AG09309 (cell line): ENCODE measurements at places on chromosomes 4 and X.

- no peak for DNase-seq
Observed at GRCh38 chrX:105872941-105873340, 50.6 kb downstream of the NRK start.

DNA sequence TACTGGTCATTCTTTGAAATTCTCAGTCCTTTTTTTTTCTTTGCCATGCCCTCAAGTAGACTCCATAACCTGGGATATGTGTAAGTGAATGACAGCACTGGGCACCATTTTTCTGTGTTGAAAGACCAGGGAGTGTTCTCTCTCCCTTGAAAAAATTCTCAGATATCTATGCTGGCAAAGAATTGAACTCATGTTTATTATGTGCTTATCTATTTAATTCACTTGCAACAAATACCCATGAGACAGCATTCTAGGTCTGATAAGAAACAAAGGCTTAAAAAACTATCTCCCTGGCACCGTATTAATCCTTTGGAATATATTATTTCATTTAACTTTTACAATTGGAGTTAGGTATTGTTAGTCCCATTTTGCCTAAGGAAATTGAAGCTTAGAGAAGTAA is 36.7 kb downstream of the LARP7 start:
- no peak for DNase-seq

DNA sequence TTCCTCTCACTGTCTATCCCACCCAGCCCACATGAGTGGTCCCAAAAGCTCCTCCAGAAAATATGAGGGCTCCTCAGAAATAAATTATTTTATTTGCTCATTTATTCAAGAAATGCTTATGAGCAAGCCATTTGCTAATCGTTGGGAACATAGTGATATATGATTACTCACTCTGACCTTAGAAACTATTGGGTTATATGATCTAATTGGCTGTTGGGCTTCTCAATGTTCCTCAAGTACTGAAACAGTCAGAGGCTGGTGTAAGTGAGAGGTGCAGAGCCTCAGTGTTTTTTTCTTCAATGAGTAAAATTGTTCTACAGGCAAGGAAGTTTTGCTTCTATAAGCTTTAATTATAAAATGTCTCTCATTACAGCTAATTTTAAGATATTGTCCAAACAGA is 893.8 kb upstream of the INTU start:
- DNase-seq = no peak

DNA sequence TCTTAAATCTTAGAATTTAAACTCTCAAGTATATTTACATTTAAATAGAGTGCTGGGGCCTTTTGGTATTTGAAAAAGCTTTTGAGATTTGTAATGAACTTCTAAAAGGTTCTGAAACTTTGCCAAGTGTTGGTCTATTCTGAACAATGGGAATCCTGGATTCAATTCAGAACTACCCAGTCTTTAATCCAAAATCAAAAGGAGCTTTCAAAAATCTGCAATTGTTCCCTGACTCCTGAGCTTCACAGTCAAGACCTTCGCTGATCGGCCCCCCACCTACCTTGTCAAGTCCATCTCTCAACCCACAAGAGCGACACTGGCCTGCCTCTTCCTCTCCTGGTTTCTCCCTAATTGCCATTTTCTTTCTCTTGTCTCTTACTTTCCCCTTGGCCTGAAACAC is 666.1 kb upstream of the BOD1L1 start:
- DNase-seq = no peak

DNA sequence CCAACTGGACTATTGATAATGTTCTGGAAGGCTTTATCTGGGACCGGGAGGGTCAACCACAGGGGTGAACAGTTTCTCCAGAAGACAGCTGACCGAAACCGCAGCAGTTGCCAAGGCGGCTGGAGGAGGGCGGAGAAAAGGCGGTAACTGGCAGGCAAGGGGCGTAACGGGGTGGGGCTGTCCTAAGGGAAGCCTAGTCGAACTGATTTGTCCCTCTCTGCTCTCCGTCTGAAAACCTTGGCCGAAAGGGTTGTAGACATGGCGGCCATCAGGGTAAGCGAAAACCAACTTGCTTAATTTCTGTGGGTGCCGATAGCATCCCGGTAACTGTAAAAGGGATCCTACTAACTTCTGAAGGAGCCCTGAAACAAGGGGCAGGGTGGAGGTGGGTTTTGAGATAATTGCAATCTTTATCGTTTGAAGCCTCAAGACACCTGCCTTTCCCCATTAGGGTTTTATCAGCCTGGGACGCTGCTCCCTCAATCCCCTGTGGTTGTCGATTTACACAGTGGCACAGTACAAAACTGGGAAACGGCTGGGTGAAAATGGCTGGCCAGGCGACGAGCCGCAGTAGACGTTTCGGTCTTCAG is at the start of gene APOOL:
TSS of gene APOOL (plus strand) at position 223 of the 590 bp plus-strand sequence. CDS start at position 259, 36 bp downstream.
- peak; percentile 37 for DNase-seq

GRCh38 chr4:145731028-145731427 is 51.1 kb downstream of the C4orf51 start:
- no peak for DNase-seq

GRCh38 chr4:88865046-88865445 is 167.4 kb upstream of the NAP1L5 start:
- no peak for DNase-seq

GRCh38 chr4:54281054-54281766 is 52.1 kb downstream of the PDGFRA start:
- DNase-seq = peak; percentile 97

DNA sequence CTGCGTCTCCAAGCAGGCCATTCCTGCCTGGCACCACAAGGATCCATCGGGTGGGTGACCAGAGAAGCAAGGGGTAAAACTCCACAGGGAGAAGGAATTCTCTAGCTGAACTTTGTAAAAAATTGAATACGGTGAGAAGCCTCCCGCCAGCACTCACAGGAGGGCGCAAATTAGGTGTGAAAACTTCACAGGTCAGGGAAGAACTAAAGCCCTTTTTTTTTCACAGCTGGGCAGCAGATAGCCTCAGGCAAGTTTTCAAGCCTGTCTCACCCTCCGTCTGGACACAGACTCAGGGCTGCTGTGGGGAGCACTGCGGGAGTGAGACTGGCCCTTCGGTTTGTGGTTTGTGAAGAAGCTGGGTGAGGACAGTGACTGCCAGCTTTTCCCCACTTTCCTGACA is 224.1 kb upstream of the FGF16 start:
- no peak for DNase-seq

GRCh38 chr4:150087006-150087405 is 8.8 kb downstream of the DCLK2 start:
- no peak for DNase-seq

GRCh38 chr4:81732980-81733379 is 261.3 kb upstream of the RASGEF1B start:
- DNase-seq = no peak

DNA sequence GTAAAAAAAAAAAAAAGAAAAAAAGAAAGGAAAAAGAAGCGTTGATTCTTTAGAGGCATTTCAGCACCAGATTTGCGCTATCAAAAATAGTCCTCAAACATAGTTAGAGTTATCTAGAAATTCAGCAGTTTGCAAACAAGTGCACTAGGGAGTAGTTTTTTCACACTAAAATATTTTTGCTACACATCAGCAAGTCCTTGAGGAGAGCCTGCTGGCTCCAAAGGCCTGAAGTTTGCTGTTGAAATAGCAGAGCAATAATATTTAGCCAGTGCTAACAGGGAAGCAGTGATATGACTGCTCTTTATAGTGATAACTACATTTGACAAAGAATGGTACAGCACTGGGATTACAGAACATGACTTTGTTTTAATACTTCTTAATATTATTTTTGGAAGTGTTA is 472.2 kb downstream of the PCDH7 start:
- no peak for DNase-seq

GRCh38 chrX:109533005-109533404 is 3.6 kb upstream of the NXT2 start:
- no peak for DNase-seq

GRCh38 chrX:55695227-55696018 is 22.1 kb upstream of the RRAGB start:
- no peak for DNase-seq

GRCh38 chr4:12595986-12596385 is 888.2 kb downstream of the RAB28 start:
- DNase-seq = no peak

GRCh38 chr4:144209491-144209890 is 69.0 kb upstream of the GYPA start:
- DNase-seq = no peak

- no peak for DNase-seq
Observed at GRCh38 chr4:8847764-8848163, 23.9 kb downstream of the HMX1 start.
